ENCODE measurements at places on chromosomes 13 and 19. TPM values are rescaled to one million over a fixed set of nuclear protein-coding genes. Genes with fewer than 3 reads are reported as not detected.

ZNF460 gene
- total RNA-seq = 79.6 TPM

TGFBR3L gene
- 1.7 TPM for total RNA-seq

COX6B1 gene
- 564 TPM for total RNA-seq

PBX4 gene
- total RNA-seq = 1.5 TPM

DNA sequence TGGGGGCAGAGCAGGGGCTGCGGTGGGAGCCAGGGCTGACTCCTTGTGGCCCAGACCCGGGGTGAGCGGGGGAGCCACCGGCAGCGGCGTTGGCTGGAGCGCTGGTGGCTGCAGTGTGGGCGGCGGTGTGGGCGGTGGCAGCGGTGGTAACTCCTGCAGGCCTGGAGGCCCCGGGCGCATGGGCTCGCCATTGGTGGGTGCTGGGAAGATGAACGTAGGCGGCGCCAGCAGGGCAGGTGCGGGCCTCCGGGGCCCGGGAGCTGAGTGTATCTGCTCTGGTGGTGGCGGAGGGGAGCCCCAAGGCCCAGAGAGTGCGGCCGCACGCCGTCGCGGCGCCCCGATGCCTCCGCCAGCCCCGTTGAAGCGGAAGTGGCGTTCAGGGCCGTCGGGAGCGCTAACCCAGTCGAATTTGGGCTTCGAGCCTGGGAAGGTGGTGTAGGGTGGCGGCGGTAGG, 2.0 kb downstream of the GGN start:
- peak; percentile 83 for DNase-seq

GRCh38 chr19:2046046-2046907, 4.8 kb downstream of the MKNK2 start:
- DNase-seq = no peak

DNA sequence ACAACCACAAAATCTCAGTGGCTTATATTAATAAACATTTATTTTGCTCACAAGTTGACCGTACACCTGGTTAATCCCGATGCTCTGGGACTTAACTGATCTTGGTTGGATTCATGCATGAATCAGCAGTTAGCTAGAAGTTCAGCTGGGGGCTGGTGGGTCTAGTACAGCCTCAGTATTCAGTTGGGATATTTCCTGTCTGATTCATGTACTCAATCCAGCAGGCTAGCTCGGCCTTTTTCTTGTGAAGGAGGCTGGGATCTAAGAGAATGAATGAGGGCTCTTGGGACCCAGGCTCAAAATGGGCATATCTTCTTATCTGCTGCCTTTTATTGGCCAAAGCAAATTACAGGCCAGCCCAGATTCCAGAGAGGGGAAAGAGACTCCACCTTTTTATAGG, 178.8 kb downstream of the KCTD12 start:
- DNase-seq = no peak

GRCh38 chr13:83880275-83881139, 1.8 kb downstream of the SLITRK1 start:
- peak; percentile 28 for DNase-seq

DNA sequence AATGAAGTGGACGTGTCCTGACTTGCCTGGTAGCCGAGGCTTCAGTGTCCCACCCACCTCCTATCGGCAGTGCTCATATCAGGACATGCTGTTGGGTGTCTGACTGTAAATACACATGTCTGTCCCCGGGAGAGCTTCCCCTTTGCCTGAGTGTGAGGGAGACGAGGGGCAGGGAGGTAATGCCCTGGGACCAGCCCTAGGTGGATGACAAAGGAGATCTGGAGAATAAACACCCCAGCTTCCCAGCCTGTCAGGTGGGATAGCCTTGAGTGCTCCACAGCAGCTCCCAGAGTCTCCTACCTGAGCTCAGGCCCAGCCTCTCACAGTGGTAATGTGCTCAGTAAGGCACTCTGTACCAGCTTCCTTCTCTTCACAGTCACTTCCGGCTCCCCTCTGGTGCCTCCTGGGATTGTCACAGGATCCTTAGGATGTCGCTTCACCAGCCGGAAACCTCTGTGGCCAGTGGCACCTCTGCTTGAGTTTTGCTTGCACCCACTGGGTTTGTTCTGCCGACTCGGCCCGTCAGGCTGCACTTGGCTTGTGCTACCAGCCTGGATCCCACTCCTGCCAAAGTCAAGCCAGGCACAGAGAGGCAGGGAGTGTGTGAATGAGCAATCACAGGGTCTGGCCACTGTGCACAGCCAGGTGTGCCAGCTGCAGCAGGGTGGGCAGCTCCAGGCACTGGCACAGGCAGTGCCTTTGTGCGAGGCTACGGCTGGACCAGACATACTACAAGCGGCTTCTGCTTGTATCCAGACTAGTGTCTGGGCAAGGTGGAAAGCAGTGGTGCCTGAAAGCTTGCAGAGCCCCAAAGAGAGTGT, 54.4 kb upstream of the RGCC start:
- peak; percentile 56 for DNase-seq

DNA sequence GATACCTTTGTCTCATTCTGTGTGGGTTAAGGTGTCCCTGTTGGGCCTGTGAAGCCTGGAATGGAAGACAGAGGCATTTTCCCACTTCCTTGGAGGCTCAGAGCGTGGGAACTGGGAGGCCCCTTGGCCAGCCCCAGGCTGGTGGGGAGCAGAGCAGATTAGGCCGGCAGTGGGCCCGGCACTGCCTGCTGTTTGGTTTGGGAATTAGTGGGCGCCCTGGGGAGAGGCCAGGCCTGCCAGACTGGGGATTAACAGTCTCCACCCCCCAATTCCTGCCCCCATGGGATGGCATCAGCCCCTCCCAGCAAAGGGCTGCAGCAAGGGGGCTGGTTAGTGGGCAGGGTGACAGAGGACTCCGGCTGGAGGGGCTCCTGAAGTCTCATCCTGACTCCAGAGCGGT, 3.1 kb upstream of the BEST2 start:
- DNase-seq = no peak

- DNase-seq = no peak
Observed at GRCh38 chr19:33841685-33842084, 45.0 kb downstream of the KCTD15 start.

GRCh38 chr19:2507109-2507508, 31.2 kb downstream of the GADD45B start:
- DNase-seq = no peak

Data from GM23338 (cell line).